ENCODE measurements at places on chromosomes 3 and 15. TPM values are rescaled to one million over a fixed set of nuclear protein-coding genes. Genes with fewer than 3 reads are reported as not detected.

DNA sequence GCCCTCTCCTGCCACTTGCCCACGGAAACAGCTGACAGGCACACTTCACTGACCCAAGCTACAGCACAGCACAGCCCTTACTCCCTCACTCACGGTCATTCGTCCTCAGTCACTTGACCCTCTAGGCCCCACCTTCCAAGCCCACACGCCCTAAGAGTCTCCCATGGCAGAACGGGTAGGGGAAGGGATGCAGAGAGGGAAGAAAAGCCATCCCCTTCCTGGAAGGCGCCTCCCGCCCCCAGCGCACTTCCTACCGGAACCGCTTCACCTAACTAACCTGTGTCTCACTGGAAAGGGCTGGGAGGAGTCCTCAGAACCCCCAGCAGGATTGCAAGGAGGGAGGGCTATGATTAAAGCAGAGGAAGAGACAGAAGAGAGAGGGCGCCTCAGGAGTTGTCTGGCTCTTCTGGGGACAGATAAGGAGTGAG is 22.9 kb downstream of the EPHB3 start:
- no peak for DNase-seq

DNA sequence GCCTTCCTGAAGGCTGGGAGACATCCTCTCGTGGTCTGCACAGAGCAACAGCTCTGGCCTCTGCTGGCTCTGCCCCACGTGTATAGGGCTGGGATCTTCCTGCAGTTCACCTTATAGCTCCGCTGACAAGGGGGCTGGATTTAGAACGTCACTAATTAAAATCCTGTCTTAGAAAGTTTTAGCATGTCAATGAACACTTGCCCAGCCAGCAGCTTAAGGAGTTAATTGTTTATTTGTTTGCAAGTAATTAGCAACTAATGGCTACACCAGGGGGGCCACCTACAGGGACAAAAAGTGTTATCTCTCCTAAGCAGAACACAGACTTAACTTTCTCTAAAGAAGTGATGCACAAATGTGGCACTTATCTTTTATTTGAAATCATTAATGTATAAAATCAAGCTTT is at the start of gene HESX1:
HESX1 (minus strand) TSS at position 84 of the 403 bp plus-strand sequence; CDS start at position 24, 60 bp downstream.
- no peak for DNase-seq

GRCh38 chr3:52440671-52441070 is 4.2 kb downstream of the SEMA3G start:
- DNase-seq, result no peak

- no peak for DNase-seq
Observed at GRCh38 chr3:53999725-54000124, 108.1 kb upstream of the SELENOK start.

- no peak for DNase-seq
Observed at GRCh38 chr3:124117486-124117885, 125.6 kb upstream of the ROPN1 start.

- DNase-seq, result no peak
Observed at GRCh38 chr3:56025326-56025725, 442.9 kb downstream of the ERC2 start.

DNA sequence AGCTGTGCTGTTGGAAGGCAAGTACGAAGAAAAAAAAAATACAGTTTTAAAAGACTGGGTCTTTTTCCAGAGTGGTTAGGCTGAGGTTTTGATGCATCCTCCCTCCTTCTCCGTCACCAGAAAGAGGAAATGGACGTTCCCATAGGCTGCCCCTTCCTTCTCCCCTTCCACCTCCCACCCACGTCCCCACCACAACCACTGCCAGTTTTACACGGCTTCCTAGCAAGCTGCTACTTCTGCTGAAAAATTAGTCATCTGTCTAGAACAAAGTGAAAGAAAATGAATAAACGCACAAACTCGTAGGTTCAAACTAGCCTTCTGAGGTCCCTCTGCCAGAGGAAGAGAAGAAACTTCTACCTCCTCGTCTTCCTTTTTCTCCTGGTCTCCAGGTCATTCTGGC is 71.6 kb upstream of the RPL35A start:
- DNase-seq, result no peak

- peak; percentile 63 for DNase-seq
Observed at GRCh38 chr15:65791335-65792137, 557 bp downstream of the DENND4A start.

DNA sequence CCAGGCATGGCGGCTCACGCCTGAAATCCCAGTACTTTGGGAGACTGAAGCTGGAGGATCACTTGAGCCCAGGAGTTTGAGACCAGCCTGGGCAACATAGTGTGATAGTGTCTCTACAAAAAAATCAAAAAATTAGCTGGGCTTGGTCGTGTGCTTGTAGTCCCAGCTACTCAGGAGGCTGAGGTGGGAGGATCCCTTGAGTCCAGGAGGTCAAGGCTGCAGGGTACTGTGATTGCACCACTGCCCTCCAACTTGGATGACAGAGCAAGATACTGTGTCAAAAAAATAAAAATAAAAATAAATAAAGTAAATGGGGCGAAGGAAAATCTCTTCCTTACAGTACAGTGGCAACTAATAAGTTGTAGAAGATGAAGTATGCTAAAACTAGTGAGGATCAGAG is 29.6 kb downstream of the LSM3 start:
- no peak for DNase-seq

DNA sequence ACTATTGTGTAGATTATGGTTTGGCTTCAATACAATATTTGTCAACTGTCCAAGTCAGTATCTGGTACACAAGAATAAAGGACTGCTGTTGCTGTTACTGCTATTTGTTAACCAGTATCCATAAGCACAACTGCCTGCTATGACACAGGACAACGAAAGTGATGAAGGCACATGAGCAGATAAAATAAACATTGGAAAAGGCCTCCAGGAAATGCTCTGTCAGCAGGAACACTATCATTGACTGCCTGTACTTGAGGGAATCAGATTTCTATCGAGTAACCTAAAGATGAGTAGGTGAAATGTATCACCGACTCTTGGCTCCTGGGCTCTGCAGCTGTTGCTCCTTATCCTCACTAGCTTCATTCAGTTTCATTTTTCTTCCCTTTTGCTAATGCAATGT is 56.5 kb downstream of the FMN1 start:
- DNase-seq, result no peak

DNA sequence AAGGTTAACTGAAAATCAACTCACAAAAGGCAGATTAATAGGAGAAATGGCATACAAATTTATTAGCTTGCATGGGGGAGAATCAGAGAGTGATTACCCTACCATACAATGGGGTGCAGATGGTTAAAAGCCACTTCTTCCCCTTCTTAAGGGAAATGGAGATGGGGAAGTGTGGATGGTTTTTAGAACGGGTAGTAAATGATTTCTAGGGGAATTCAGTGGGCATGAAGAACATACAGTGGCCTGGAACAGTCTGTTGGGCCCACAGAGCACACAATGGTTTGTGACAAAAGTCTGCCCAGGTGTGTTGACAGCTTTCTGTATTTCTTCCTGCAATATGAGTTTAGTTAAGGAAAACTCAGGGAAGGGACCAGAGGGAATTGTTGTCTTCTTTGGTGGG is 61.0 kb downstream of the C3orf80 start:
- DNase-seq, result no peak

DNA sequence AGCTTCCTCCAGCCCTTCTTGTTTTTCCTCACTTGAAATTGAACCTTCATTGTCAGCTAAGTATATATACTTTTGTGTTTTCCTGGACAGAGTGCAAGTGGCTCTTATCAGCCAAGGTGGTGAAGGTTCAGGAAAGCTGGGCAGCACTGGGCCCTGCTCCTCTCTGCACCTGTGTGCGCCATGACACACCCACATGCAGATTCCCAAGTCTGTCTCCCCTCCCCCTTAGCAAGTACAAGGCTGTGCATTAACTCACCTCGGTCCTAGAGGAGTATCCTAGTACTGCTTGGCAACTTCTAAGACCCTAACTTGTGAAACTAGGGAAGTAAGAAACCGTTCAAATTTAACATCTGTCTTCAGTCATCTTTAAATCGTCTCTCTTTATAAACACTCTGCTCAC is 85.8 kb downstream of the SLC49A4 start:
- DNase-seq, result no peak

GRCh38 chr3:87053553-87053952 is 62.6 kb upstream of the VGLL3 start:
- DNase-seq, result no peak

DNA sequence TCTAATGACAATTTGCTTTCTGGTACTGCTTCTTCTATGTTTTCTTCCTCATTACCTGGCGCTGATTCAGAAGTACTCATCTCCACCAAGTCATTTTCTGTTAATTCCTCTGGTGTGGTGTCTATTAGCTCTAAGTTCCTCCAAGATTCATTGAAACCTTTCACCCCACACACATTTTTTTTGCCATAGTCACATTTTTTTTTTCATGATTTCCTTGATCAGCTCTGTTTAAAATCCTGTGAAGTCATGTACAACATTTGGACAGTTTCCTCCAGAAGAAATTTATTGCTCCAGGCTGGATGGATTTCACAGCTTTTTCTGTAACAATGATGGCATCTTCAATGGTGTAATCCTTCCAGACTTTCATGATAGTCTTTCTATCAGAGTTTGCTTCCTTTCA is 243.2 kb upstream of the VEPH1 start:
- DNase-seq, result no peak

DNA sequence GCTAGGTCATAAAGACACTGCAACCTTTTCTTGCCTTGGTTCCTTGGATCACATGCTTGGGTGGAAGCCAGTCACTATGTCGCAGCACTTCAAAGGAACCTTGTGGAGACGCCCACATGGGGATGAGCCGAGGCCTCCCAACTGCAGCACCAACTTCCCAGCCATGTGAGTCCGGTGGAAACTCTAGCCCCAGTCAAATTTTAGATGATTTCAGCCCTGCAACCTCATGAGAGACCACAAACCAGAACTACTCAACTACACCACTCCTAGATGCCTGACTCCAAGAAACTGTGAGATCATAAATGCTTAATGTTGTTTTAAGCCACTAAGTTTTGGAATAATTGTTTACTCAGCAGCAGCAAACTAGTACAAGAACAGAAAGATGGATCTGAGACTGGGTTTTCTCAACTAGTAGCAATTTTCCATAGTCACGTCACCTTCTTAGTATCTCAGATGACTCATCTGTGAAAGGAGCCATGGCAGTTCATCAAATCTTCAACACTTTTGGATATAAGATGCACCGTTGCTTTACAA is 86.5 kb downstream of the MB21D2 start:
- no peak for DNase-seq

DNA sequence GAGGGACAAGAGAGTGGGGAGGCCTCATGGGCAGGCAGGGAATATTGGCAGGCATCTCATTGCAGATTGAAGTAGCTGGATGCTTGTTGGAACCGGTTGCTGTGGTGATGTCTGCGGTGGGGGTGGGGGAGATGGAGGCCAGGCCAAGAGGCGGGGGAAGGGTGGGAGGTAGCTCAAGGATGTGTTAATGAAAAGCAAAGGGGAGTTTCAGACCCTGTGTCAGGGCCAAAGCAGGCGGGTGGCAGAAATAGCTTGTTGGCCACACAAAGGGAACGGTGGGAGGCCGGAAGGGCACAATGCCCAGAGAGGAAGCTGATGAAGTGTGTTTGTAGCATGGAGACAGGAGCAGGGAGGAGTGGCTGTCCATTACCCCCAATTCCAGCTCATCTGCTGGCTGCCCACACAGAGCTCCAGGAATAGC is 28.0 kb downstream of the CCDC33 start:
- DNase-seq, result no peak

DNA sequence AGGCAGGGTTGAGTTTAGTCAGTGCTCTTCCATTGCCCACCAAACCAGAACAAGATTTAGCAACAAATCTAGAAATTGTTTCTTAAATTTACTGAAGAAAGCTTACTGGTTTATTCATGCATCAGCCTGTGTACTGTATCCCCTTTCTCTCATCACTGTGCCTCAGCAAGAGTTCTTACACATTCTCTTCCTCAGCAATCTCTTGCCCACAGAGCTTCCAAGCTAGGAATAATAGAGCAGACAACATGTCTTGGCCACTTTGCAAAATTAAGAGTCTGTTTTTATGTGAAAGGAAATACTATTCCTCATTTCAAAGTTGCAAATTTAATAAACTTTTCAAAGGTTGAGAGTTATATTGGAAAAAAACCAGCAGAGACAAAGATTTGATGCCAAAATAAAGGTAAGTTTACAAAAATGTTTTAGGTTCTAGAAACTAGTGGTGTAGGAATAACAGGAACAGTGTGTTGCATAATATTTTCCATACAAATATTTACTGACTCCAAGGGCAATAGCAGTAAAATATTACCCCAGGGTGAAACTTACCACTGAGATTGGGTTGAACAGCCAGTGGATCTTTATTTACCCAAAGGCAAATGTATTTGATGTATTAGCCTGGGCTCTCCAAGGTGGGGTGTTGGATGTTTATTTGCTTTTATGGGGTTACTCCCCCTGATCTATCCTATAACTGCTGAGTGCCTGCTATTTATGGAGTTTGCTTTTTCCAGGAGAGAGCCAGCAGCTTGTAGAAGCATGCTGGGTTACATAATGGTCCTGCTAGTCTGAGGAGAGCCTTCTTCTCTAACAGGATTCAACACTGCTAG is 276.7 kb downstream of the ADAMTSL3 start:
- no peak for DNase-seq

DNA sequence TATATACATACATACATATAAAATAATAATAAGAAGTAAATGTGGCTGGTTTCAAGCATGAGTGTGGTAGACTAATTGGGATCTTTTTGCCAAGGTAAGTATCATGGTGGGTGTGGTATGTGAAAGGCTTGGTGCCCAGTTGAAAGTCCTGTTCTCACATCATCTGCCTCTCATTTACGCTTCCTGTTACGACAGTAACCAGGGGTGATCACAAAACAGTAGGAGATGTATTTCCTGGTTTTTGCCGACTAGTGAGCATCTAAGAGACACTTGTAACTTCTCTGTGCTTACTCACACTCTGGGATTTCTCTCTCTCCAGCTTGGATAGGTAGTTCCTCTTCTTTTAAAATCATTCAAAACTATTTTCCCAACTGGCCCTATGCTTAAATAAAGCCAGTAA is 1028.3 kb upstream of the NR2F2 start:
- DNase-seq, result no peak

DNA sequence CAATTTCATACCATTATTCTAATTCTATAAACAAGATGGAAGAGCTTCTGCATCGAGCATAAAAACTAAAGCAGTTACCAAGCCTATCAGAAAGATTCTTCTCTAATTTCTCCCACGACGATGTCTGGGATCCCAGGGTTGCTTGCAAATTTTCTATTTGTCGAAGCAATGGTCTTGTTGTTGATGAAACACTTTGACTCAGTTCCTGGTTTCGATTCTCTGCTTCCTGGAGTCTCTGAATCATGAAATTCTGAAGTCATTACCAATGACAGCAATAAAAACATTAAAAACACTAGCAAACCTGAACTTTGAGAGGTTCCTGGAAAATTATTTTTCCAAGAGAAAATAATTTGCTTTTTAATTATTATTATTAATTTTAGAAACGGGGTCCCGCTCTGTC is 18.7 kb downstream of the TMF1 start:
- no peak for DNase-seq

DNA sequence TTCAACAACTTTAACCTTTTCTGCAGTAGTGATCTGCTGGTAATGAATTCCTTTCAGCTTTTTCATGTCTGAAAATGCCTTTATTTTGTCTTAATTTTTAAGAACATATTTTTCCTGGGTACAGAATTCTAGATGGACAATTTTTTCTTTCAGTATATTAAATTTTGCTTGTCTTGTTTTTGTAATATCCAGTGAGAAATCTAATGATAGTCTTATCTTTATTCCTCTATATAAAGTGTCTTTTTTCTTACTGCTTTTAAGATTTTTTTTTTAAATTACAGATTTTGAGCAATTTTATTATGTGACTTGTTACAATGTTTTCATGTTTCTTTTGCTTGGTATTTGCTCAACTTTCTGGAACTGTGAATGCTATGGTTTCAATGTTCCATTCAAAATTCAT is 38.1 kb downstream of the TCF12 start:
- no peak for DNase-seq

SLMAP gene
- 93.0 TPM for total RNA-seq

LRRC34 gene
- 5.3 TPM for total RNA-seq

TMC3 gene
- 0.05 TPM for total RNA-seq

PP2D1 gene
- total RNA-seq, result not detected

NMB gene
- 6.7 TPM for total RNA-seq

All from mesothelial cell of epicardium (in vitro differentiated cells).